Upper lobe of right lung (tissue), 1 donor: ENCODE measurements at places on chromosomes 1 and 21.

DNA sequence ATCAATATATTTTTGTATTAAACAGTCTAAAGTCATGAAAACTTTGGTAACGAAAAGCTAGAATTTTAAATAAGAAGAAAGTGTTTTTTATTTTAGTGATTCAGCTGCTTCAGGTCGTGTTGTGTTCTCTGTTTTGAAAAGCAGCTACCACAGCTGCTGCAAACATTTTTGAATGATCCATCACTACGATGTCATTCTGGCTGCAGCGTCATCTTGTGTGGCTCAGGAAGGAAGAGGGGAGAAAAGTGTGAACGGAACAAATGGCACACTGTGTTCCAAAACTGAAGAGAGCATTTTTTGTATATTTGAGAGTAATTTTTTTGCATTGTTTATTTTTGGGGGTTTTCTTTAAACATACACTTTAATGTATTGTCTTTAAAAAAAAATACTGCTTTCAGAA lies 323.0 kb upstream of the ADGRL2 start:
- no peak for DNase-seq

GRCh38 chr1:101918277-101918676 lies 78.4 kb downstream of the OLFM3 start:
- no peak for DNase-seq

GRCh38 chr1:99570486-99571089 lies 75.3 kb upstream of the PALMD start:
- no peak for DNase-seq

- DNase-seq: no peak
Measured at GRCh38 chr1:98323388-98323787, 338.1 kb upstream of the SNX7 start.

DNA sequence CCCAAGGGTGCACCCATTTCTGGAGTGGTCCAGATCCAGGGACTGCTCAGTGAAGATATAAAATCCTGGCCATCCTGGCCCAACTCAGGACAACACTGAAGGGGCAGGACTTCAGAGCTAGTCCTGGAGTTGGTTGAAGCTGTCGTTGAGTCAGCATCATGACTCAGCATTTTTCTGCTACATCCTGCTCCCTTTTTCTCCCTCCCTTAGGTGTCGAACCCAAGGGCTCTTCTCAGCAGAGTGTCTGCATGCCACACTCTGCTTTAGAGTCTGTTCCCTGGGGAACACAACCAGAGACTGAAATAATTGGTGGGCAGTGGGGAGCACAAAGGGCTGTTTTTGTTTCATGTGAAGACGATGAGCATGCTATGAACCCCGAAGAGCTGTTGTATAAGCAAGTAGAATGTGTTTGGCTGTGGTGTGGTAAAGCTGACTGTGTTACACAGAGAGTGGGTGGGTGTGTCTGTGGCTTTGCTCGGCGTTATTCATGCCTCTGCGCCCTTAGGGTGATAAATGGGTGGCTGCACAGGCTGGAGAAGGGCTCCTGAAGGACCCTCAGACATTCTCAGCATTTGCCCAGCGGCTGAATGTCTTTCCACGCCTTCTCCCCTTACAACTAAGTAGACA lies 167.2 kb downstream of the CYYR1 start:
- no peak for DNase-seq

GRCh38 chr1:235887676-235888075 lies 21.0 kb upstream of the LYST start:
- DNase-seq: no peak

GRCh38 chr1:174191349-174191862 lies 32.1 kb downstream of the RABGAP1L start:
- no peak for DNase-seq

DNA sequence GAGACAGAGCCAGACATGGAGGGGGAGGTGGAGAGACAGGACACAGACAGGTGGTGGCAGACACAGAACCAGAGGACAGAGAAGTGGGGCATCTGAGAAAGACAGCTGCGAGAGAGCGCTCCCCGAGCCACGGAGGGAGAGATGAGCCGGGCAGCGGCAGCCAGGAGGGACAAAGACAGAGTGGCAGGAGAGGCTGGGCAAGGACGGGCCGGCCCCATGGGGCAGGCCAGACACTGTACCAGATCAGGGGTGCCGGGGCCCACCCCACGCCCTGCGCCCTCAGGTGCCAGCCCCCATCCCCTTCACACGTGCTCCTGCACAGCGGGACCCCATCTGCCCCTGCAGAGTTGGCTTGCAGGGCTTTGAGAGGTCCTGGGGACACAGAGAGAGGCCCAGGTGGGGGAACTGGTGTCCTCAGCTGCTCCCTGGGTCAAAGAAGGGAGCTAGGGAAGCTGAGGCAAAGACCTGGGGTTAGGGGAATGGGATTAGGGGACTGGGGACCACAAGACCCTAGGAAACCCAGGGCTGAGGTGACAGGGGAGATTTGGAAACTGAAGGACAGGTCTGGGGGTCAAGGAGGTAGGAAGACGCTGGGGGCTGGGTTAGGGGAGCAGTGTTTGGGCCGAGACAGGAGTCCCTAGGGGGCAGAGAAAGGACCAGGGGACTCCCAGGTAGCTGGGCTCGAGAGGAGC lies 643 bp downstream of the FNDC5 start:
- DNase-seq: no peak

DNA sequence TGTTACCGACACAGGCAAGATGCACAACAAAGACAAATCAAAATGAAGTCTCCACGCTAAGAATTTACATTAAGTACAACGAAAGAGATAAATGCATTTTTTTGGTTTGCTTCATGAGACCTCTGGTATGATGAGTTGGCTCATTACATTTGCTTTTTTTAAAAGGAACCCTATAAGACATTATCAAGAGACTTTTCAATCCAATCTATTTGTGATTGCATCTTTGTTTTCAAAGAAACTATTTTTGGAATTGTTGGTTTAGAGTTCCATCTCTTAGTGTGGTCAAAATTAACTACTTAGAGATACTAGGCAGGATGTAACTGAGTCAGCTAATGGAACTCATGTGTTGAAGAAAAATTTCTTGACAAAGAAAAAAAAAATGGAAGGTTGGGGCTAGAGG lies 200.1 kb downstream of the ZC3H11B start:
- no peak for DNase-seq

DNA sequence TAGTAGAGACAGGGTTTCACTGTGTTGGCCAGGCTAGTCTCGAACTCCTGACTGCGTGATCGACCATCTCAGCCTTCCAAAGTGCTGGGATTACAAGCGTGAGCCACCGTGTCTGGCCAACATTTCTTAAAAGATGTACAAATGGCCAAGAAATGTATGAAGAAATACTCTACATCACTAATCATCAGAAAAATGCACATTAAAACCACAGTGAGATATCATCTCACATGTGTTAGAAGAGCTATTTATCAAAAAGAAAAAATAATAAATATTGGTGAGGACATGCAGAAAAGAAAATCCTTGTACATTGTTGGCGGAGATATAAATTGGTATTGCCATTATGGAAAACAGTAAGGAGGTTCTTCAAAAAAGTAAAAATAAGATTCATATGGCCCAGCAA lies 33.6 kb upstream of the TNFSF18 start:
- DNase-seq: no peak

DNA sequence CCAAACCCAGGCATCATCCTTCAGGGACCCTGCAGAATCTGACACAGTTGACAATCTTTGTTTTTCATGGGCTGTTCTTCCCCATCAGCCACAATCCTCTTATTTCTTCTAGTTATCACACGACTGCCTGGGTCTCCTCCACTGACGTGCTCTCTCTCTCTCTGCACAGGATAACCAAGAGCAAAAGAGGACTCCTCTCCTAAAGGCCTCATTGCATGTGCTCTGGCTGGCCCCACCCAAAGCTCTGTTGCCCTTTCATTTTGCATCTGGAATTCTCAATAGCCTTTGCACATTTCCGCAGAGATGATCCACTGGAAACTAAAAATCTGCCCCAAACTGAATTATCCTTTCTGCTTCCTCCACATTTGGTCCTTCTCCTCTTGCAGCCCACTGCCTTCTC lies 58.5 kb downstream of the KANK4 start:
- DNase-seq: no peak

GRCh38 chr1:172948457-172948856 lies 102.3 kb downstream of the TNFSF18 start:
- no peak for DNase-seq

DNA sequence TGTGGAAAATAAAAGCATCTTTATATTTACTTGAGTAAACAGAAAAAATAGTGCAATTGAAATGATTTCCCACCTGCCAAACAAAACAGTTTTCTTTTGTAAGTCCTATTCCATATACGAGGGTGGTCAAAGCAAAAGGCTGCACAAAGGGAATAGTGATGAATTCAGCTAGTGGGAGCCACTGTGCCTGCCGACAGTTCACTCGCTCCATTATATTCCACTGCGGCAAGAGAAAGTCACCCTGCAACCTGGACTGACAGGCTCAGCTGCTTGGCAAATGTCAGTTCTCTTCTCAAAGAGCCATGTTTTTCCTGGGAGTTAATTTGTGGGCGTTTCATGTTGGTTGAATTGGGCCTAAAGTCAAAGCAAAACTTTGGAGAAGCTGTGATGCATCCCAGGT lies 145.4 kb downstream of the LMO4 start:
- DNase-seq: no peak

- no peak for DNase-seq
Measured at GRCh38 chr1:156394835-156395461, 25.9 kb downstream of the RHBG start.

GRCh38 chr1:8122477-8123407 lies 96.6 kb upstream of the ERRFI1 start:
- DNase-seq: no peak

DNA sequence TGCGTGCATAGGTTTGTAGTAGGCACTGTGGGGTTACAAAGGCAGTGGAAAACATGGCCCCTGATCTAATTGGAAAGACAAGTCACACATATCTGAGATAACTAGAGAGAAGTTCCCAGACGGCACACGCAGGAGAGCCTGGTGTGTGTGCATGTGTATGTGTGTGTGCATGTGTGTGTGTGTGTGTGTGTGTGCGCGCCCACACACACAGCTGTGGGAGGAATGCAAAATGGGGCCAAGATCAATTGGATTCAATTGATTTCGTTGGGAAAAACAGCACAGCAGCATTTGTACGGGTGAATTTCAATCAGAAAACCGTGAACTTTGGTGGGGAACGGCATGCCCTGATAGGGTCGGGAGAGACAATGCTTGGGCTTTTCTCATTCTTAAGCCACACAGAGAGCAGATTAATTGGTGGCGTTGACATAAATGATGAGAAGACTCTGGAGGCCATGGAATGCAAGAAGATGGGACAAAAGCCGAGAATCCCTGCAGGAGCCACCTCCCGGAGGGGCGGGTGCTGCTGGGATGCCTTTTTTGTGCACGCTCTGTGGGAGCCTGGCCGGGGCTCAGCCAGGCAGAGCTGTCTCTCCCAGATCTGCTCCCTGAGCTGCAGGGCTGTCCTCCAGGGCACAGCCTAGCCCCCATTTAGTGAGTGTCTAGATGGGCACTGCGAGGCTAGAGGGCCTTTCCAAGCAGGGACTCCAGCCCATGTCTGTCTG lies 322.0 kb downstream of the CAMTA1 start:
- peak; percentile 17 for DNase-seq

DNA sequence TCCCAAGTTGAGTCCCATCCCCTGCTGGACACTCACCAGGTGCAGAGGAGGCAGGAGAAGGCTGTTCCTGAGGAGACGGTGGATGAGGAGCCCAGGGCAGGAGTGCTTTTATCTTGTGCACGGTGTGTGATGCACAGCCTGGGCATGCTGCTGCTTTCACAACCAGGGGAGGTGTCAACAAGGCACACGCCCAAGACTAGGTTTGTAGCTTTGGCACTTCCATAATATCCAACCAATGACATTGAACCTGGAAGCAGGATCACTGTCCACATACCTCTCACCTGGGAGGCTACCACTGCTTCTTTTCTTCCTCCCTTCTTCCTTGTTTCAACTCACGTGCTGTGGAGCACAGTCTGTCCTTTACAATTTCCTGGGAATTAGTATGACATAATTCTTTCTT lies at the start of gene LCE3D:
LCE3D (minus strand) TSS at position 84 of the 400 bp plus-strand sequence. CDS start 580 bp downstream, outside the sequence.
- DNase-seq: no peak

DNA sequence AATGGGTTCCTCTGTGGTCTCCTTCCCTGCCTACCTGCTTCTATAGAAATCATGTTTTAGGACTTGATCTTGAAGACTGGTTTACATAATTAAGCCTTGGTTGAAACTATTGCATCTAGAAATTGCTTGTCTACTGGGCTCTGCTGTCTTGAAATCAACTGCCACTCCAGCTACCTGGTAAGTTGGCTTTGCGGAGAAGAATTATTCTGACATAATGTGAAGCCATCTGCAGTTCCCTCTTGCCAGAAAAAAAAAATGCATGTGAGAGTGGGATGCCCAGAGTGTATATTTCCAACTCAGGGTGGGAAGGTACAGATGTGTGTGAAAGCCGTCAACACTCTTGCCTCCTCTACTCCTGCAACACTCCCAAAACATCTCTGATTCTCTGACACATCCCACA lies 27.2 kb downstream of the C8B start:
- no peak for DNase-seq

DNA sequence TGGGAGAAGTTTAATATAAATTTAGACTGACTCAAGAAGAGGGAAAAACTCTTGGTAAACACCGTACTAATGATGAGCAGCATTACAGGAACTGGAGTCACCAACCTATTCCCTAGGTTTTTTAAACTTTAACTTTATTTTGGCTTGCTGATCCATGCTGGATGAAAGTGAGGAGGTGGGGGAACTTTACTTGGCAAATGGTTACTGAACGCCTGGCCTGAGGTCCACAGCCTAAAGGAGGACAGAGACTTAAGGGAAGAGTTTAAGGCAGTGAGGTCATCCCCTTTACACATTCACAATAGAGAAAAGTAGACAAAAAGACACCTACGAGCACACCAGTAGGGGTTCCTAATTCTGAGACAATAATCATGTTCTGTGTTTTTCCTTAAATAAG lies 25.6 kb upstream of the A3GALT2 start:
- DNase-seq: no peak

DNA sequence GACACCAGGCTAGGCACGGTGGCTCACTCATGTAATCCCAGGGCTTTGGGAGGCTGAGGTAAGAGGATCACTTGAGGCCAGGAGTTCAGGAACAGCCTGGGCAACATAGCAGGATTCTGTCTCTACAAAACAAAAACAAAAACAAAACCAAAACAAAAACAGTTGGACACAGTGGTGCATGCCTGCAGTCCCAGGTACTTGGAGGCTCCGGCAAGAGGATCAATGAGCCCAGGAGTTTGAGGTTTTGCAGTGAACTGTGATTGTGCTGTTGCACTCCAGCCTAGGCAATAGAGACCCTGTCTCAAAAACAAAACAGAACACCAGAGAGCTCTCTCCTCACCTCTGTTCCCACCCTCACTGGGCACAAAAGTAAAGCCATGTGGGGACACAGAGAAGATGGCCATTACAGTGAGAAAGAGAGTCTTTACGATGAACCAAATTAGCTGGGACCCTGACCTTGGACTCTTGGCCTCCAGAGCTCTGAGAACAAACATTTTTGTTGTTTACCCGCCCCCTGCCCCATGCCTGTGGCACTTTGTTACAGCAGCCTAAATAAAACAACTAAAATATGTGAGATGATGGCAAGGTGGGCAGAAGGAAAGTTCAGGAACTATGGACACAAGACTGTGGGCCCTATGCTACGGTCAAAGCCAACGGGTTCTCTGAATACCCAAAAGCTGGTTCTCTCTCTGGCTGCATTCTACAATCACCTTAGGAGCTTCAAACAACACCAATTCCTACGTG lies 9.8 kb downstream of the NADK start:
- DNase-seq: no peak

GRCh38 chr21:25708467-25709065 lies 26.1 kb downstream of the ATP5PF start:
- no peak for DNase-seq
